Lower lobe of right lung (tissue), 2 donors: ENCODE measurements at places on chromosomes 7 and 10. TPM values are rescaled to one million over a fixed set of nuclear protein-coding genes. Genes with fewer than 3 reads are reported as not detected.

TSPAN33 gene
- total RNA-seq: 9.5 TPM

DNA sequence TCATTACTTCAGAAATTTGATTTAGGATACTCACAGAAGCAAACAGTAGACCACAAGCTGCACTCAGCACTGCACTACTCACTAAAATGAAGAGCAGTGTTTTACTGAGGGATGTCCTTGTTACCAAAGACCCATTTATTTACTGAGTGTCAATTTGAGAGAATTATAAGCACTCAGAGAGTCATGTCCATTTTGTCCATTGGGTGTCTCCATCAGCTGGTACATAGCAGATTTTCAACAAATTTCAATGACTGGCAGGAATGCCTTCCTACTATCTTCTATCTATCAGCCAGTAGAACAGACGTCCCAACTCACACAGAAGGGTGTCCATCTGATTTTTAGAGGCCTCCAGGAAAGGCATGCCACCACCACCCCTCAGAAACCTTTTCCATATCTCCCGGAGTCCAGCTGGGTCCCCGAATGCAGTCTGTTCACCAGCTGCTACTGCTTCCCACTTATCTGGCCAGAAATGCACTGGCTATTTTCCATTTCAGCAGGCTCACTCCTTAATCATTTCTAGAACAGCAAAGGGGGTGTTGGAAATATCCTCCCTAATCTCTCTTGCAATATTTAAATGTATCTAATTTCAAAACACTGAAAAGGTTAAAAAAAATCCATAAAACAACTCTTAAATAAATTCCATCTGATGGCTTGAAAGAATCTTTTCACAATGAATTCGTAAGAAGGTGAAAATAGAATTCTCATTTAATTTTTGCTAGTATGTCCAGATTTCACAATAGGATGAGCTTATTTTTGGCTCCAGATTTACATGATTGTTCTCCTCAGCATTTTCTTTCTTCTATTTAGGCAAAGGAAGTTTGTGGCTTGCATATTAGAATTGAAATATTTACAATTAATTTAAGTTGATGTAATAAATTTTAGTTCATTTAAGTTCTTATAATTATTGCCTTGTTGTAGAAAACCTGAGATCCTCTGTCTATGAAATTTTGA lies 1164.0 kb upstream of the CELF2 start:
- DNase-seq: no peak
- H3K27ac ChIP-seq: no peak overlapping the region
- no peaks in the 10 kb centered on the region for H3K36me3 ChIP-seq
- H3K27me3 ChIP-seq: no peaks in the 10 kb centered on the region
- H3K4me3 ChIP-seq: no peak overlapping the region

DNA sequence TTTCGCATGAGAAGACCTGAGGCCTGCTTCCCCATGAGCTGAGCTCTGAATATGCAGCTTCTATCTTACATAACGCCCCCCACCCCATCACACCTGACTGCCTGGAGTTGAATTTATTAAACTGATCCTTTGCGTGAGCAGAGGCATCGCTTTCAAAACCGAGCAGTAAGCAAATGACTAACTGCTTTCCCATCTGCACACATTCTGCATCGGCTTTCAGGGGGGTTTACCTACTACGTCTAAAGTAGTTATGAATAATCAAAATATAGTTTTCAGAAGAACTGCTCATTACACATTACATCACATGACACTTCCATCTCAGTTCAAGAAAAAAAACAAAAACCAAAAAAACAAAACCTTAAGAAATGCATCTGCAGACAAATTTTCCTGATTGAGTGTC lies 54.7 kb upstream of the EGR2 start:
- H3K4me3 ChIP-seq: no peak overlapping the region
- H3K36me3 ChIP-seq: no peaks in the 10 kb centered on the region
- no peaks in the 10 kb centered on the region for H3K4me1 ChIP-seq
- H3K27ac ChIP-seq: no peak overlapping the region

IKZF5 gene
- 20.1 TPM for total RNA-seq
